ENCODE measurements at places on chromosomes 2 and 18.

GRCh38 chr2:105156166-105156565, 85.4 kb upstream of the GPR45 start:
- DNase-seq = no peak

DNA sequence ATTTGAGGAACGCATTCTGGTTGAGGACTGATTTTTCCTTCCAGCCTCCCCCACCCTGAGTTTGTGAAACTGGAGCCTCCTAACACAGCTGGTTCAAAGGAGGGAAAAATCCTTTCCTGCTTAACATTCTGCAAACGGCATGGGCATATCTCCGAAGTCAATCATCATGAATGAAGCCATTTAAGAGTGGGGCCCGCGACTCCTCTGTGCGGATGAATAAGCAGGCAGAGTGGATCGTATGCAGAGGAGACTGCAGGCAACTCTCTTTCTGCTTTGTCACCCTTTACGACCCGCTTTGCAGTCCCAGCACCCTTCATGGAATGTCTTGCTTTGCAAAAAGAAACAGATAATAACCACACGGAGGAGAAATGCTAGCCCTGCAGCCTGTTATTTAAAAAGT, 305.2 kb downstream of the CLIP4 start:
- DNase-seq = no peak

DNA sequence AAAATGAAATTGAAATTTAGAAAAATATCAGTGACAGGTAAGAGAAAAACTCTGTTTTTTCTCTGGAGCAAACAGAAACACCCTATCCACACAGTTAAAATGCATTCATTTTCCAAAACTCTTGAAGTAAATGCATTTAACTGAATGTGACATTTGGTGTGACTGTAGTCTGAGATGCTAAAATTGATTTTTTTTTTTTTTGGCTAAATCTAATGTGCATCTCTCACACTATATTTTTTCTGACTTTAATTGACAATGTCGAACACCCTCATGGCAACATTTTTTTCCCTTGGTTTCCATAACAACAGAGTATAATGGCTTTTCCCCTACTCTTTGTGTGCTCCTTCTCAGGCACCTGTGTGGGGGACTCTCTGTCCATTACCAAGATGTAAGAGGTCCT, 366.4 kb downstream of the XIRP2 start:
- DNase-seq = no peak

DNA sequence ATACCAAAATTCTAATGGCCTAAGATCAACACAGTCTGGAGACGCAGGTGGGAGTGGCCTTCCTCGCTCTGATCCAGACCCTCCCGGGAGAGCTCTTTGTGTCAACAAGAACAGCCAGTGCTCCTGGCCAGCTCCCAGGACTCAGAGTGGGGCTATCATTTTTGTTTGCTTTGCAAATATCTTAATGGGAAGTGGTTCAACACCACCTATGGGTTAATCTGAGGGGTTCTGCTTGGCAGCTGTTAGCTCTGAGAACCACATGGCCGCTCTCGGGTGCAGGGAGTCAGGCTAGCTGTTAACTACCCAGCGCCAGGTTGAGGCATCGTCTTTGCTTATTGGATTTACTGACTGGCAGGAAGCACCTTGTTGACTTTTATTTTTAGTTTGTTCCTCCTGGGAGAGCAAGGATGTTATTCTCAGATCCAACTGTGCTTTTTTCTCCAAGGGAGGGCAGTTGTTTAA, 184.8 kb upstream of the SP5 start:
- DNase-seq = no peak

- DNase-seq = no peak
Observed at GRCh38 chr2:117087535-117088291, 726.8 kb upstream of the DDX18 start.

- DNase-seq = no peak
Observed at GRCh38 chr2:109711230-109712122, 82.6 kb upstream of the RGPD5 start.

GRCh38 chr2:169397697-169398096, 35.4 kb upstream of the LRP2 start:
- DNase-seq = no peak

DNA sequence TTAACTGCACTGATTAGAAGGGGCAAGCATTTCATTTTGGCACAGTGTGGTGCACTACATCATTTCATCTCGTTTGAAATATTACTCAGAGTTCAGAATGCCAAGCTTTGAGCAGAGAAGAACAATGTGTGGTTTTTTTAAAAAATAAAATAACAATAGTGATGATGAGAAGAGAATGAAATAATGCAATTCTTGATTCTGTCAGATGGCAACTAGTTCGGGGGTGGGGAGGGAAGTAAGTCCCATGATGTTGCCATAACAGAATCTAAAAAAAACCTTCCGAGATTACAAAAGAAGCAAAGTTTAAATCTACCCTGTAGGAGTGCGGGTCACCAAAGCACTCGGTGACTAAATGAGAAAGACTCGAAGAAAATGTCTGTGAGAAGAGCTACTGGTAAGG, 490.4 kb downstream of the NR4A2 start:
- DNase-seq = no peak

DNA sequence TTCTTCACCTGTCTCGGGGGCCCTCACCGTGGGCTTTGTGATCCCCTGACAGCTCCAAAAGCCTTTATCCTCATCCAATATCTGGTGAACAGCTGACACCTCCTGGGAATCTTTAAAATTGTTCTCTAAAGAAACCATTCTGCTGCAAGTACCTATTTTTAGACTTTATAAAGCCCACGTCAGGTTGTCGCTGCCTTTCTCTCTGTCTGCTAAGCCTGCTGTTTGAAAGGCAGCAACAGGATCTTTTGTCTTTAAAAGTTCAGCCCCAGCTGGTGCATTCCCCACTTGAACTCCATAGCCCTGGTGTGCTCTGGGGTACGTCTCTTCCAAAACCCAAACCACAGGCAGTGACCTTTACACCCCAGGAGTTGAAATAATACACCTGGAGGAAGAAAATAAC, 145.0 kb downstream of the NEDD4L start:
- no peak for DNase-seq

DNA sequence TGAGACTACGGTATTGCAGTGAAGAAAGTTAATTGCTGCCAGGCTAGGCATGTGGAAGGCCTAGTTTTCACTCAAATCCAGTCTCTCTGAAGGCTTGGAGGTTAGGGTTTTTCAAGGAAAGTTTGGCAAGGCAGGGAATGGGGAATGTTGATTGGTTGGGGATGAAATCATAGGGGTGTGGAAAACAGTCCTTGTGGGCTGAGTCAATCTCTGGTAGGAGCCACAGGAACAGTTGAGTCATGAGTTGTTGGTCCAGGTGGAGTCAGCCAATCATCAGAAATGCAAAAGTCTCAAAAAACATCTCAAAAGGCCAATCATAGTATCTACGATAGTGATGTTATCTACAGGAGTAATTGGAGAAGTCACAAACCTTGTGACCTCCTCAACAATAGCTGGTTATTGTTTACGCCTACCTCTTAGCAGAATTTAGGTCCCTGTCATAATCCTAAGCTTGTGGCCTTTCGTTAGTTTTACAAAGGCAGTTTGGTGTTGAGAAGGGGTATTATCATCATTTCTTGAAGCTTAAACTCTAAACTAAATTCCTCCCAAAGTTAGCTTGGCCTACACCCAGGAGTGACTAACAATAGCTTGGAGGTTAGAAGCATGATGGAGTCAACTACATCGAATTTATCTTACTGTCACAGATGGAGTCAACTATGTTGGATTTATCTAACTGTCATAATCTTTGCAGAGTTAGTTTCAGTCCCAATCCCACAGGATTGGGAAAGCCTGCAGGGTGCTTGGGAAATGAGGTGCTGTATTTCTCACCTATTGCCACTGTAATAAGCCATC, 33.7 kb upstream of the APCDD1 start:
- no peak for DNase-seq

GRCh38 chr2:106885971-106886915, at the start of gene ST6GAL2:
TSS of gene ST6GAL2 (minus strand) at chr2:106886167. CDS start at chr2:106843977, 42,190 bp downstream.
- DNase-seq = no peak

DNA sequence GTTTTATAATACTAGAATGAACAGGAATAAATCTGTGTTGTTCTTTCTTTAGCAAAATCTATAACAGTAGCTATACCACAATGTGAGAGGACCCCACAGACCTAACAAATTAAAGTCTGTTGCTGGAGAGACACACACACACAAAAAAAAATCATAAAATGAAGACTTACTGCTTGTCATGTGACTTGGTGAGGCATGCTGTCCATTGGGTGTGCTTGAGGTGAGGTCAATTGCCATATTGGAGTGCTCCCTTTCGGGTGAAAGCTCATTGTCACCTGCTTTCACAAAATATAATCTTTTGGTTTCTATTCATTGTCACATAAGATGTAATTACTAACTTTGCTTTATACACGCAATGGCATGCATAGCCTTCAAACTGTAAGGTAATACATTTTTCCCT, 3.9 kb downstream of the IKZF2 start:
- DNase-seq = no peak

DNA sequence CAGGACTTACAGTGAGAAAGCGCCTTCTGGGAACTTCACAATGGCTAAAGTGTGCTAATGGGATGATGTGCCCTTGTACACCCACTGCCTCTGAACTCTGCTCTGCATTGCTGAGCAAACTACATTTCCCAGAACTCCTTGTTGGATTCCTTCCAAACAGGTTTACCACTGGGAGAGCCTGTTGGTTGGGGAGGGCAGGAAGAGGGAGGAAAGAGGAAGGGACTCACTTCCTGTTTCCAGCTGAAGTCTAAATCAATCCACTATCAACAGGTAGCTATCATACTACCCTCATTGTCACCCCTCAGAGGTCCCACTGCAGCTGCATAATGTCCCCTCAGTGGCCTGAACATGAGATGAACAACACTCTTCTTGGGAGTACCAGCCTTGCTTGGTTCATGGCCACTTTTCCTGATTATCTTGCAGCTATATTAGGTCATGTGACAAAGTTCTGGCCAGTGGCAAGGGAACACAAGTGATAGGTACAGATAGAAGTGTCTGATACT, 109.7 kb downstream of the MSH2 start:
- DNase-seq = no peak

DNA sequence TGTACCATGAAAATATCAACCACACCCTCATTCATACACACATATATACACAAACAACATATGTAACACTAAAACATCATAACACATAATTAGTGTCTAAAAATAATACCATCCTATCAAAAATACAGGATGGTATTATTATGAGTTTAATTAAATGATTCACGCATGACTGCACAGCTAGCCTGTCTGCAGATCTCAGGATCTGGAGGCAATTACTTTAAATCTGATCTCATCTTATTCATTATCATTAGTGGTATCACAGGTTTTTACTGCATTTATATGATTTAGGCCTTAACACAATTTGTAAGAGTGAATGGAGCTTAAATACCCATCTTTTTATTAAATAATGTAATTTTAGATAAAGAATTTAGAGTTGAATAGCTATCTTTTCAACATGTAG, 443.4 kb upstream of the LINC00305 start:
- no peak for DNase-seq

DNA sequence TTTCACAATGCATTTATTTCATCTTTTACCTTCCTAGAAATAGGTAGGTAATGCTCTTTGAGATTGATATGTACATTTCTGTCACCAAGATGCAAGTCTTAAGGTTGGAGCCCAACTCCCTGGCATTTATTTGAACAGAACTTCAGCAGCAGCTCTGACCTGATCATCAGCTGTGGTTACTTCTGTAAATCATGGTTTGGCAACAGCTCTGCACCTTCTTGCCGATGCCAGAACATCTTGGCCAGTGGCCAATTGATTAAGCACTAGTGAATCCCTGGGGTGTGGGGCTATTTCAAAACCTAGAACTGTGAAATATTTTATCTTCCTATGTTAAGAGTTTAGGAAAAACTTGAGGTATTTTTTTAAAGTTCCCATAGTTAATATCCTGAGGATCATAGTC, 124.8 kb upstream of the NYAP2 start:
- no peak for DNase-seq

DNA sequence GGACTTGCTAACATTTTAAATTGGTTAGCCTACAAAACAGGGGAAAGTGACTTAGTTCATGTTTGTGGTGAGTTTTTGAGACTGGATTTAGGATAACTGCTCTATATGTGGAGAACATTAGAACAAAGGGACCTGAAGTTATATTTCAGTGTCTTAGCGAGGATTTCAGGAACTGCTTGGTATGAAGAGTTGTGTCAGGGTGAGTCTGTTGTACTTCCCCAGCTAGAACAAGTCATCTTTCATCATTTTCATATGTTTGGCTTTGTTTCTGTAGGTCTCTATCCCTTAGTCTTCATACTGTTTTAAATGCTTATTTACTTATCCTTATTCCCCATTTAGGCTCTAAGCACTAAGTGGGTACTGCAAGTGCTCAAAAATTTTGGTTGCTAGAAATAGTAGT, 41.9 kb downstream of the KCMF1 start:
- no peak for DNase-seq

GRCh38 chr18:8426401-8426800, 182.8 kb upstream of the RAB12 start:
- DNase-seq = peak; percentile 19

DNA sequence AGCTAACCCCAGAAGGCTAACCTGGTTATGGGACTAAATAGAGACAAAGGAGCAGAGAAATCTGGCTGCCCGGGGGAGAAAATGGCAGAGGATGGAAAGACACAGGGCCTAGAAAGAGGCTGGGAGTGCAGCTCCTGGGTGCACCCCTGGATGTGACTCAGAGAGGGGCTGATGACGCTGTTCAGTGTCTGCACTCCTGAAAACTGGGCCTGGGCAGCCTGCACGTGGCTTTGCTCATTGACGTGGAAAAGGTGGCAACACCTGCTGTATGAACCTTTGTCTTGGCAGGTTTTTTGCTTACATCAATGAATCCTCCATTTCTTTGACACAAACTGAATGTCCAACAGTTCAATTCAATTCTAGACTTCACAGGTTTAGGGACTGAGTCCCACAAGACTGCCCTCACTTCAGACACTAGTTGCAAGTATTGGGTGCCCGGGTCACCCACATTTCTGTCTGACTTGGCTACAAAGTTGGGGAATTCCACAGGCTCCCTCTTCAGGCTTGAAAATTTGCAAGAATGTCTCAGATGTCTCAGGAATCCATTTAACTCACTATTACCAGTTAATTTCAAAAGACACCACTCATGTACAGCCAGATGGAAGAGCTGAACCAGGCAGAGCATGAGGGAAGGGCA, 47.3 kb upstream of the PUM2 start:
- no peak for DNase-seq

GRCh38 chr2:232562515-232563151, 12.1 kb downstream of the EIF4E2 start:
- DNase-seq = no peak

DNA sequence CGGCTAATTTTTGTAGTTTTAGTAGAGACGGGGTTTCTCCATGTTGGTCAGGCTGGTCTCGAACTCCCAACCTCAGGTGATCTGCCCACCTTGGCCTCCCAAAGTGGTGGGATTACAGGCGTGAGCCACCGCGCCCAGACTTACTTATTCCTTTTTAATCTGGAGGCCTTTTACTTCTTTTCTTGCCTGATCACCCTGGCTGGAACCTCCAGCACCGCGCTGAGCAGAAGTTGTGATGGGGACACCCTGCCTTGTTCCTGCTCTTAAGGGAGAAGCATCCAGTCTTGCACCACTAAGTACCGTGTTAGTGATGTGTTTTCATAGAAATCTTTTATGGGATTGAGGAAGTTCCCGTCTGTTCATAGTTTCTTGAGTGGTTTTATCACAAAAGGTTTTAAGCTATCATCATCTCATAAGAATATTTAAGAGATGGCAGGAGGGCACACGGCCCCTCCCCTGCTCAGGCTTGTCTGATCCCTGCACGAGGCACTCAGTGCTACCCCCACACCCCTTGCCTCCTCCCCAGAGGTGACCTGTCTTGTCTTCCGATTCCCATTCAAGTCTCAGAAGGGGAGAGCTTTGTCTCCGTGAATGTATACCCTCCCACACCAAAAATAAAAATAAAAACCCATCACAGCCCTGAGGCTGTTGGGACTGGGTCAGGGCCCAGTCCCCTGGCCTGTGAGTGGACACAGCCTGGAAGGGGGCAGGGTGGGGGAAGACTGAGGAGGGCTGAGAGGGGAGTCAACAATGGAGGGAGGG, 65.3 kb upstream of the SMAD7 start:
- no peak for DNase-seq
